ENCODE measurements at places on chromosomes 3 and 15. TPM values are rescaled to one million over a fixed set of nuclear protein-coding genes. Genes with fewer than 3 reads are reported as not detected.

Gene CLDN11
- total RNA-seq: not detected

DNA sequence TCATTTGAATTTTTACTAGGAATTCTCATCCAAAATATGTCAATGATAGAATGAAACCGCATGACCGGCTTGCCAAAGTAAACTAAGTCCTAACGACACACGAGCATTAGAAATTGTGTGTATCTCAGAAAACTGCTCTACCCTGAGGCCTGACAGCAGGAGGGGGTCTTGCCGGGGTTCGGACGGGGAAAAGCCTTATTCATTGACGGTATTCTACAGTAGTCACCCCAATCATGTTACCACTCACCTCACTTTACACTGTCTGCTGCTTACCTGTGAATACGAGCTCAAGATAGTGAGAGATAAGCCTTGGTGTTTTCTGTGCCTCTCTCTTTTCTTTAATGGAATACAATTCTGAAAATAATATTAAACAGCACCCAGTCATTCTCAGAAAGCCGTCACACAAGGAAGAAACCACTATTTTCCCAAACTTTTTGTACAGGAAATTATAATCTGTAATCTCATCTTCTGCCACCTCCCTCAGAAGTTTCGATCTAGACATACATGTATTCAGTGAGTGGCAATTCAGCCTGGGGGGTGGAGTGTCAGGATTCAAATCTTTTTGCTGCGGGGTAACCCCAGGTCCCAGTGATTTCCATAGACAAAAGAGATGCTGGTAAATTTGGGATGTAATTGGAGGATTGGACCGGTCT lies 492 bp upstream of the FAM43A start:
- DNase-seq: no peak
- peak overlapping the region; percentile 82 for H3K4me3 ChIP-seq
- H3K27me3 ChIP-seq: no peaks in the 10 kb centered on the region
- H3K27ac ChIP-seq: no peak overlapping the region

Gene PYDC2
- not detected for total RNA-seq

Gene LACTB
- total RNA-seq: 9.9 TPM

Gene PRSS50
- not detected for total RNA-seq

GRCh38 chr3:131282379-131282778 lies 99.2 kb upstream of the NUDT16 start:
- H3K36me3 ChIP-seq: no peaks in the 10 kb centered on the region
- no peak for DNase-seq
- H3K4me1 ChIP-seq: no peaks in the 10 kb centered on the region
- no peak overlapping the region for H3K4me3 ChIP-seq
- H3K27me3 ChIP-seq: no peaks in the 10 kb centered on the region
- H3K27ac ChIP-seq: no peak overlapping the region

- no peaks in the 10 kb centered on the region for H3K36me3 ChIP-seq
- no peaks in the 10 kb centered on the region for H3K4me1 ChIP-seq
- H3K4me3 ChIP-seq: no peak overlapping the region
Observed at GRCh38 chr15:69920221-69920620, 177.5 kb downstream of the TLE3 start.

Gene SCAANT1
- total RNA-seq: not detected

GRCh38 chr15:91073768-91074167 lies 26.3 kb upstream of the SV2B start:
- H3K36me3 ChIP-seq: no peaks in the 10 kb centered on the region
- no peak for DNase-seq
- no peak overlapping the region for H3K27ac ChIP-seq
- H3K4me3 ChIP-seq: no peak overlapping the region

DNA sequence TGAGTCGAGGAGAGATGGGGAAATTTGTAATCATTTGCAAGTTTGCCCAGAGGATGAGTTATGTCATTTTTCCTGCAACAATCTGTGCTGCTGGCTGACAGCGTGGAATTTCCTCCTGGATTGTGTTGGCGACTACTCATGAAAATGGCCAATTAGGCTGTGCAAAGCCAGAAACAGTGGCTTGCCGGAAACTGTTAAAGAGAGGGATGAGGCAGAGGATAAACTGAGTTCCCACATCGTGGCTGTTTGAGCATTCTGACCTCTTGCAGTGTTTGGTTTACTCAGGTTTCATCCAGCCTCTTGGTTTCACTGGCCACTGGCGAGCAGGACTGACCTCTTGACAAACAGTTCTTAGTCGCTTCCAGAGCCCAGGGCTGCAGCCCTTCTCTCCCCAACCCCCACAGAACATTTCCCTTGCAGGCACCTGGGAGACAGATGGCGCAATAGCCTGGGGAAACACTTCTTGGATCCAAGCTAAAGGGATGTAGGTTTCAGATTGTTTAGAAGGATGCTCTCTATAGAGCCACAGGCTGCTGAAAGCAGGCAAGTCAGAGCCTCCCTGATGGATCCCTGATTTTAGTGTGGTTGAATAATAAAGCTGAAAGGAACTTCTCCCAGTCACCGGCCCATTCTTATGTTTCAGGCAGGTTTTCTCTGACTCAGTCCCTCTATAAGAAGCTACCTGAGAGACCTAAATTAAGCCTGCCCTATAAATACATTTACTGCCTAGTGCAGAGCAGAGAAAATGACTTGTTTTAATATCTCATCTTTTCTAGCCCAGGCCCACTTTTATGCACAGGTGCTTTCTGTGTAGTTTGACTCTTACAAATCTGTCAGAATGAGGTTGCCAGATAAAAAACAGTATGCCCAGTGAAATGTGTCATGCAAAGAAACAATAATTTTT lies 92.8 kb upstream of the UBE2E1 start:
- peak; percentile 77 for DNase-seq
- no peaks in the 10 kb centered on the region for H3K27me3 ChIP-seq

GRCh38 chr3:197010556-197011351 lies 18.9 kb downstream of the MELTF start:
- no peaks in the 10 kb centered on the region for H3K36me3 ChIP-seq
- DNase-seq: no peak
- H3K27ac ChIP-seq: no peak overlapping the region
- no peak overlapping the region for H3K4me3 ChIP-seq

Gene GOLGA8J
- total RNA-seq: not detected

Gene SCN11A
- 0.05 TPM for total RNA-seq

DNA sequence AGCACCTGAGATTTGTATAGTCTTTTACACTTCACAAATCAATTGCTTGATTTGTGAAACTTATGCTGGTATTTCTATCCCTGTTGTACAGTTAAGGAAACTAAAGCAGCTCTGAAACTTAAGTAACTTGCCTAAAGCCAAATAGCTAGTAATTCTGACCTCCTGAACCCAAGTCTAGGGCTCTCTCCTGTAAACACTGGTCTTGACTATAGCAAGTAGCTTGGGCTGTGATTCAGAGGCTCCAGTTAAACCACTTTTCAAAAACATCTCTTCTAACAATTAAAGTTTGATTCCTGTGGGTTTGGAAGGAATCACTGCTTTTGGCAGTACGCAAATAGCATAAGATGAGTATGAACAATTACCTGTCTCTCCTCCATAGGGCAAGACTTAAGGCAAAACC lies 18.5 kb upstream of the CMTM8 start:
- H3K4me3 ChIP-seq: no peak overlapping the region
- H3K36me3 ChIP-seq: no peaks in the 10 kb centered on the region
- no peaks in the 10 kb centered on the region for H3K27me3 ChIP-seq
- H3K4me1 ChIP-seq: no peaks in the 10 kb centered on the region

DNA sequence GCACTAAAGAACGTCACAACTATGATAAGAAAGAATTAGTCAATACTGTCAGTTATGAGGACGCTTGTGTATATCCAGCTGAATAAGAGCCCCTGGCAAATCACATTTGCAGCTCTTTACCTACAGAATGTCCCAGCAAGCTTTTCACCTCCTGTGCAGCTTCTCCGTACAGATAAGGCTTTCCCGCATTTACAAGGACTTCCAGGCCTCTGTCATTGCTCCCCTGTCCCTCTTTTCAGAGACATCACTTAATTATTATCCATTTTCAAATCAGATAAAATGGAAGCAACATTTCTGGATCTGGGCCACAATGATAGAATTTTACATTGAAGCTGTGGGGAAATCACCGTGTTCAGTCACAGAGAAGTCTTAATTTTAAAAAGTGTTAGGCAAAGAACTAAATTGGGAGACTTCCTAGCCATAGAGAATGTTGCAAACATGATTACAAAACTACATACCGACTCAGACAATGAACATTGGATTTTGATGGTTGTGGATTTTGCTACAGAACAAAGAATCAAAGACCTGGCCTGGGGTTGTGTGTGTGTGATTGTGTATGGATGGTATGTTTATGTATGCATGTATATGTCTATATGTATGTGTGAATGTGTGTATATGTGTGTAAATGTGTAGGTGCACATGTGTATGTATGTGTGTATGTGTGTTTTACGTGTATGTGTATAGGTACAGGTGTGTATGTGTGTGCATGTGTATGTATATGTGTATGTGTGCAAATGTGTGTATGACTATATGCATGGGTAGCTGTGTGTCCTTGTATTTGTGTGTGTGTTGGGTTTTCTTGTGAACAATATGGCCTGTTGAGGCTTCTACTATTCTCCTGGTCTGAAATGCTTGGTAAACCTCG lies 41.5 kb downstream of the MGLL start:
- H3K27ac ChIP-seq: no peak overlapping the region
- H3K36me3 ChIP-seq: no peaks in the 10 kb centered on the region
- H3K4me3 ChIP-seq: no peak overlapping the region
- H3K27me3 ChIP-seq: no peaks in the 10 kb centered on the region

DNA sequence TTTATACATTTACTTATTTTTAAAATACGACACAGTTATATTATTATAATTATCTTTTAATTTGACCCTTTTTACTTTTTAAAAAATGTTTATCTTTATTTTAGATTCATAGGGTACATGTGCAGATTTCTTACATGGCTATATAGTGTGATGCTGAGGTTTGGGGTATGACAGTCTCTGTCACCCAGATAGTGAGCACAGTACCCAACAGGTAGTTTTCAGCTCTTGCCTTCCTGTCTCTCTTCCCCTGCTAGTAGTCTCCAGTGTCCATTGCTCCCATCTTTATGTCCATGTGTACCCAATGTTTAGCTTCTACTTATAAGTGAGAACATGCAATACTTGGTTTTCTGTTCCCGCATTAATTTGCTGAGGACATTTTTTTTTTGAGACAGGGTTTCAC lies 21.8 kb upstream of the KCNMB2 start:
- DNase-seq: no peak
- peaks cover 6% of the 10 kb centered on the region for H3K4me1 ChIP-seq
- H3K4me3 ChIP-seq: no peak overlapping the region
- no peaks in the 10 kb centered on the region for H3K27me3 ChIP-seq
- H3K27ac ChIP-seq: no peak overlapping the region
- no peaks in the 10 kb centered on the region for H3K36me3 ChIP-seq

DNA sequence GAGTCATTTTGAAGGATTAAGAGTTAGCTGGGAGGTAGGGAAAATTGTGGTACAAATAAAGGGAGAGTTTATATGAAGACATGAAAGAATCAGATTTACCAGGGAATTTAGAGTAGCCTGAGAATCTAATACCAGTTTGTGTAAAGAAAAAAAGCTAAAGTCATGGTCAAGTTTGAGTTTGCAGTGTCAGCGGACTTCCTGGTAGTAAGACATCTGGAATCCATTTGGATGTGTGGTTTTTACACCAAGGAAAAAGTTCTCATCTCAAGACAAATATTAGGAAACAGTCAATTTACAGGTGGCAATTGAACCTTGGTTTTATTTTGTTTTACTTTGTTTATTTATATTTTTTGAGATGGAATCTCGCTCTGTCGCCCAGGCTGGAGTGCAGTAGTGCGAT lies 1.5 kb upstream of the P2RY12 start:
- no peaks in the 10 kb centered on the region for H3K4me1 ChIP-seq
- no peak overlapping the region for H3K4me3 ChIP-seq
- no peak overlapping the region for H3K27ac ChIP-seq
- H3K36me3 ChIP-seq: no peaks in the 10 kb centered on the region
- DNase-seq: no peak

GRCh38 chr3:51044982-51045381 lies 340.1 kb upstream of the MANF start:
- H3K27me3 ChIP-seq: no peaks in the 10 kb centered on the region
- H3K4me3 ChIP-seq: no peak overlapping the region
- no peaks in the 10 kb centered on the region for H3K4me1 ChIP-seq

- no peak overlapping the region for H3K4me3 ChIP-seq
- H3K4me1 ChIP-seq: peaks cover 37% of the 10 kb centered on the region
- no peaks in the 10 kb centered on the region for H3K27me3 ChIP-seq
- no peak for DNase-seq
- no peaks in the 10 kb centered on the region for H3K36me3 ChIP-seq
Observed at GRCh38 chr15:100017140-100017539, 283.9 kb upstream of the LYSMD4 start.

Gene CCR8
- total RNA-seq: not detected

DNA sequence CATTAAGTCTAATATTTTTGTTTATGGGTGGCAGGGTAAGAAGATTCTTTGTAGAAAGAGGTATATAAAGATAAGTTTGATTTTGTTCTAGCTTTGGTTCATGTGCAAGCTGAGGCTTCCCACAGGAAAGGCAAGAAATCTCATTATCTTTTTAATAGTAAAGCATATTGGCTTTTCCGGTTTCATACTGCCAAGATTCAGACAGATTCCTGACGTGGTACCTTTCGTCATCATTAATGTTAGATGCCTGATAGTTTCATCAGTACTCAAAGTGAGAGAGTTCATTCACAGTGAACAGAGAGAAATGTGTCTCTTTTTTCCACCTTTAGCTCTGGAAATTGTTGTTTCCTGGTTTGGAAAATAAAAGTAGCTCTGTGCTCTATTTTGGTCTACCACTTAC lies 16.5 kb downstream of the TPM1 start:
- DNase-seq: no peak
- H3K27ac ChIP-seq: no peak overlapping the region
- no peaks in the 10 kb centered on the region for H3K27me3 ChIP-seq
- H3K4me3 ChIP-seq: no peak overlapping the region
- peaks cover 84% of the 10 kb centered on the region for H3K36me3 ChIP-seq
- peaks cover 13% of the 10 kb centered on the region for H3K4me1 ChIP-seq

Gene ALS2CL
- 93.6 TPM for total RNA-seq

Gene ITPKA
- total RNA-seq: 13.5 TPM

Gene KCNAB1
- 0.44 TPM for total RNA-seq

- H3K27me3 ChIP-seq: no peaks in the 10 kb centered on the region
- H3K4me3 ChIP-seq: no peak overlapping the region
- H3K27ac ChIP-seq: no peak overlapping the region
- no peaks in the 10 kb centered on the region for H3K4me1 ChIP-seq
Observed at GRCh38 chr3:5675319-5675718, 487.8 kb downstream of the EDEM1 start.

Gene C2CD4A
- total RNA-seq: not detected

DNA sequence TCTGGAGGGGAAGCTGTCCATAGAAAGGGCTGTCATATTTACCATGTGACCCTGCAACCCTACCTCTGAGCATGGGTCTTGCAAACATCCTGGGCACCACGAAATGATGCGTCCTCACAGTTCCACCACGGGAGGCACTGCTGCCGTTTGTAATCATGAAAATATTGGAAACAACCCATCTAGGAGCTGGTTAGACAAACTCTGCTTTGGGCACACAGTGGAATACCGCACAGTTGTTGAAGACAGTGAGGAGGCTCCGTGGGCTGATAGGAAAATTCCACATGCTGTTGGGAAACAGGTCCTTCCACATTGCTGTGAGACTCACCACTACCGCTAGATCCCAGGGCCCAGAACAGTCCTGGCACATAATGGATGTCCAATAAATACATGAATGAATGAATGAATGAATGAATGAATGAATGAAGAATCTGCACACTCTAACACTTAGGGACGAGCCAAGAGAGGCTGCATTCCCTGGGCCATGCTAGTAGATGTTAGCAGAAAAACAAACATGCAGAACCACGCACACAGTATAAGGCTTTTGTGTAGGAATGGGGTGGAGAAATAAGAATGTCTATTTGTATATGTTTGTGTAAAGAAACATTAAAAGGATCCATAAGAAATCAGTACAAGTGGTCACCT lies 40.6 kb downstream of the TPRA1 start:
- H3K4me3 ChIP-seq: no peak overlapping the region
- no peak for DNase-seq
- peaks cover 3% of the 10 kb centered on the region for H3K36me3 ChIP-seq
- no peak overlapping the region for H3K27ac ChIP-seq
- no peaks in the 10 kb centered on the region for H3K27me3 ChIP-seq

Gene CTNNB1
- total RNA-seq: 244 TPM

Measured in MCF 10A (cell line).